CD4-positive, alpha-beta T cell (primary cell): ENCODE measurements at places on chromosomes 12 and 14. TPM values are rescaled to one million over a fixed set of nuclear protein-coding genes. Genes with fewer than 3 reads are reported as not detected.
A peak's percentile ranks its signal among the peaks of the same experiment; 100 is the strongest.

GRCh38 chr12:66032739-66033138 lies 97.8 kb downstream of the LLPH start:
- no peak overlapping the region for H3K27ac ChIP-seq
- no peak for DNase-seq
- peaks cover 10% of the 10 kb centered on the region for H3K27me3 ChIP-seq
- no peak overlapping the region for H3K4me3 ChIP-seq
- H3K36me3 ChIP-seq, result no peaks in the 10 kb centered on the region

The IL22 gene
- not detected for total RNA-seq

DNA sequence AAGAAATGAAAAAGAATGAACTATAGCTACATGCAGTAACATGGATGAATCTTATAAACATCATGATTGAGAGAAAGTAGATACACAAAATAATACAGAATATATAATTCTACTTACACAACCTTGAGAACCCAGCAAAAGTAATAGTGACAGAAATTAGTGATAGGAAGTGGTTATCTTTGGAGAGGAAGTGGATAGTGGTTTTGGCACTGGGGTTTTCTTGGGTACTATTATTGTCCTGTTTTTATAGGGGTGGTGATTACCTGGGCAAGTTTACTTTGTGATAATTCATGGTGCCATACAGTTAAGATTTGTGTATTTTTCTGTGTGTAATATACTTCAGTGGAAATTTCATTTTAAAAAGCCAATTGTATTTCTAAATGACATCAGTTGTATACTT lies 352.7 kb downstream of the AEBP2 start:
- H3K4me1 ChIP-seq, result no peaks in the 10 kb centered on the region
- DNase-seq, result no peak
- no peak overlapping the region for H3K27ac ChIP-seq
- no peaks in the 10 kb centered on the region for H3K36me3 ChIP-seq
- no peak overlapping the region for H3K4me3 ChIP-seq

- no peak for DNase-seq
- no peak overlapping the region for H3K27ac ChIP-seq
- peaks cover 9% of the 10 kb centered on the region for H3K27me3 ChIP-seq
- H3K36me3 ChIP-seq, result no peaks in the 10 kb centered on the region
Observed at GRCh38 chr14:69919815-69920214, 40.6 kb downstream of the SMOC1 start.

- no peaks in the 10 kb centered on the region for H3K27me3 ChIP-seq
- no peak overlapping the region for H3K4me3 ChIP-seq
- peaks cover 9% of the 10 kb centered on the region for H3K36me3 ChIP-seq
- peaks cover 7% of the 10 kb centered on the region for H3K4me1 ChIP-seq
- DNase-seq, result peak; percentile 70
- no peak overlapping the region for H3K27ac ChIP-seq
Observed at GRCh38 chr12:130826151-130826801, 12.8 kb downstream of the STX2 start.

DNA sequence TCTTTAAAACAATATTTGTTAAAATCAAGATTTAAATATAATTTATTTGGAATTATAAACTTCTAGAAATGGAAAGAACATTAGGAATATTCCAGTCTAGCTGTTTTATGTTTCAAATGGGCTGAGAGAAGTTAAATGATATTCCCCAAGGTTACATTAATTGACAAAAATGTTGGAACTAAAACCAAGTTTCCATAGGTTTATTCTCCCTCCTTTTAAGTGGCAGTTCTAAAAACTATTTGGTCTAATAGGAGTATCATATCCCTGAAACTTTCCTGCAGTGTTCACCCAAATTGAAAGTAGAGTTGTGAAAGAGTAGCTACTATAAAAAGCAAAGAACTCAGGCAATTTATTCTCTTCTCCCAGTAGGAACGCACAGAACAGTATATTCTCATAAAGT lies 1185.5 kb downstream of the LRFN5 start:
- DNase-seq, result no peak
- H3K27me3 ChIP-seq, result no peaks in the 10 kb centered on the region
- H3K4me1 ChIP-seq, result no peaks in the 10 kb centered on the region
- no peak overlapping the region for H3K4me3 ChIP-seq
- H3K27ac ChIP-seq, result no peak overlapping the region

The SLC38A2 gene
- 222 TPM for total RNA-seq

DNA sequence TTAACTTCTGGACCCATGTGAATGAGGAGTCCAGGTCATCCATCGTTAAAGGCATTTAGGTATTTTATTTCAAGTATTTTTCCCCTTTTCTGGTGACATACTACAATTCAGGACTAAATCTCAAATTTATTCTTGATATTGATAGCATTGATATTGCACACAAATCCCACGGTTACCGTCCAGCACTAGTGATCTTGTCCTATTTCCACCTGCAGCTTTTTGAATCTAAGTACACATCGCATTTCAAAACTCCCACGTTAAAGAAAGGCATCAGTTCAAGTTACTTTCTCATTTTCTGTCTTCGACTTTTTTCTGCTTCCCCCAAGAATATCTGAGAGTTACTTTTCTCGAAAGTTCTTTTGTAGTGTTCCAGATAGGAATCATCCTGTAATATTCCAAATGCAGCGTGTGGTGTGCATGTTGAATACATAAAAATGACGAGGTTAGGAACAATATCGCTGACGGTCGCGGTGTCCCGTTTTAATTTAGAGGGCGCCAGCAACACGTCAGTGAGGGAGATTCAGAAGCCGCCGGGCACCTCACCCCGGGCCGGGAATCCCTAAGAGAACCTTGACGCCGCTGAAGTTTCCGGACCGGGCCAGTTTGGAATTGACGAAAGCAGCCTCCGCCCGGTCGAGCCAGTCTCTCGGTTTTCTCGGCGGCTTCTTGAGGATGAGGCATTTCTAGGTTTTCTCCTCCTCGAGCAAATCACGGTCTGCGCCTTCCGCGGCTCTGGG lies 569 bp upstream of the RGS6 start:
- peaks cover 9% of the 10 kb centered on the region for H3K4me1 ChIP-seq
- DNase-seq, result no peak
- peaks cover 28% of the 10 kb centered on the region for H3K27me3 ChIP-seq
- H3K36me3 ChIP-seq, result no peaks in the 10 kb centered on the region

GRCh38 chr12:92503971-92504593 lies 198.7 kb upstream of the PLEKHG7 start:
- H3K4me3 ChIP-seq, result no peak overlapping the region
- no peaks in the 10 kb centered on the region for H3K27me3 ChIP-seq
- H3K36me3 ChIP-seq, result no peaks in the 10 kb centered on the region
- H3K27ac ChIP-seq, result no peak overlapping the region

The MGST1 gene
- total RNA-seq, result not detected

DNA sequence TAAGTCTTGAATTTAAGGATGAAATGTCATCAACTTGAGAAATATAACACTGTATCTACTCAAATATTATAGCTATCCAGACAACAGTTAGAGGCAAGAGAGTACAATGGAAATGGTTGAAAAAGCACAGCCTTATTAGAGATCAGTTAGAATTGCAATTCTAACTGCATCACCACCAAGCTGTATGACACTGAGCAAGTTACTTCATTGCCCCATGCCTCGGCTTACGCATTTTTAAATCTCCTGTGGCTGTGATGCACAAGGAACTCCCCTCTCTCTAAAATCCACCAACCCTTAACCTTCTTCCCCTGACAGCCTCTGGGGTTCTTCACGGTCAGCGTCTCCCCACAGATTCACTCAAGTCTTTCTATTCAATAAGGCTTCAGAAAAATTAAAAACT lies 75.1 kb downstream of the MED13L start:
- H3K36me3 ChIP-seq, result peaks cover 8% of the 10 kb centered on the region
- H3K27ac ChIP-seq, result no peak overlapping the region
- H3K4me1 ChIP-seq, result peaks cover 2% of the 10 kb centered on the region
- H3K4me3 ChIP-seq, result no peak overlapping the region
- H3K27me3 ChIP-seq, result no peaks in the 10 kb centered on the region

- no peak for DNase-seq
- H3K27ac ChIP-seq, result no peak overlapping the region
Observed at GRCh38 chr14:99790201-99790977, 2.8 kb upstream of the EML1 start.

- no peaks in the 10 kb centered on the region for H3K36me3 ChIP-seq
- no peaks in the 10 kb centered on the region for H3K27me3 ChIP-seq
- H3K27ac ChIP-seq, result no peak overlapping the region
- no peaks in the 10 kb centered on the region for H3K4me1 ChIP-seq
Observed at GRCh38 chr12:15603474-15604085, 185.6 kb downstream of the EPS8 start.
